ENCODE measurements at places on chromosomes 6 and 20.

DNA sequence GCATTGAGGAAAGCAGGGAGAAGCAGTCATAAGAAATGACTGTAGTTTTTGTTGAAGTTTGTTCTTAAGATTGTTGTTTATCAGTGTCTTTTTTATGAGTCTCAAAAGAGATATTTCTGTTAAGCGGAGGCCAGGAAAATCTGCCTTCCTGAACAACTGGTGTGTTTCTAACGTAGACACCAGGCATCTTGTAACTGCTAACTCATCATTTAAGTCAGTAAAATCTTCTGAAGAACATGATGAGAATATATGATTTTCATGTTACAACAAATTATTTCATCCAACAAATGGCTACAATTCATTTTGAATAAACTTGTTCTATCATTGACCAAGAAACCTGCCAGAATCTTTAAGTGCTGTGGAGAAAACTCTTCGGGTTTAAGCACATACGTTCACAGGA lies 84.0 kb downstream of the RPS12 start:
- DNase-seq = no peak

DNA sequence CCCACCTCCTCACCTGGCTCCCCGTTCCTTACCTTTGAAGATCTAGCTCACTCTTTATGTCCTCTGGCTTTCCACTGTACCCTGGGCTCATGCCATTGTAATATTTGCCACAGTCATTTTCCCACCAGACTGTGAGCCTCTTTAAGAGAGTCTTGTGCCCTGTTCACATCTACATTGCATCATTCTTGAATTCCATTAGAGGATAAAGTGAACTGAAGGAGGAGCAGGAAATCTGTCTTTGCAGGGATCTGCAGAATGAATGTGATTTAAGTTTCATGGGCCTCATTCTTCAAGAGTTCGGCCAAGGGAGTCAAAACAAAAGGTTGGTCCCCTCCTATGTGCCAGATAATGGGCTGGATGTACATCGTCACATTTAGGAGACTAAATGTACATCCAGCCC lies 272.6 kb upstream of the CITED2 start:
- no peak for DNase-seq

DNA sequence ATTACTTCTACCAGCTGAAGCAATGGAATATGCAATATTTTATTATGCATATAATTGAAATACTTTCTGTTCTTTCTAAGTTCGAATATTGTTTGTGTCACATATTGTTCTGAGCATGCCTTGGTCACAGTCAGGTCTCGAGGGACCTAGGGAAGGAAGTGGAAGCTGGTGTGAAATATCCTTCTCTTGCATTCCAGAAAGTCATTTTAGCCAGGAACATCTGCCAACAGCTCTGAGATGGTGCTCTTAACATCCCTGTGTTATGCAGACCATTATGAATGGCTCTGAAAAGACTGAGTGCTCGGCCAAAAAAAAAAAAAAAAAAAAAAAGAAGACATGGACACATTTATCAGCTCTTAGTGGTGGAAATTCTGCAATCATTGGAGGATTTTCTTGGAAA lies 132.7 kb upstream of the JAG1 start:
- no peak for DNase-seq

GRCh38 chr6:33751771-33752645 lies 5.3 kb upstream of the IP6K3 start:
- no peak for DNase-seq
